ENCODE measurements at places on chromosomes 2 and 18.

DNA sequence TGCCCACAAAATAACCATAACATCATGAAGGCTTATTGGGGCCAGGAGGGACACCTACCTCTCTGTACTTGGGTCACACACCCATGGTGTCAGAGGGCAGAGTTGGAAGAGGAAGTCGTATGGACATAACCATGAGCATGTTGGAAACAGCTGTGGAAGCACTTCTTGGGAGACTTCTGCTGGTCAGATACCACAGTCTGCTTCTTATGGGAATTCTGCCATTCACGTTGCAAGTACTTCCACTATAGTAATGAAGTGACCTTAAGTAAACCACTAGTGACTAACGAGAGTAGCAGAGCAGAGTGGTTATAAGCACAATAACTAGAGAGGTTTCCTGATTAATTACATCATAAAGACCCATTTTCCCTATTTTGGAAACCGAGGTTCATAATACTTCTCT lies 61.1 kb upstream of the TFPI start:
- no peak for DNase-seq

DNA sequence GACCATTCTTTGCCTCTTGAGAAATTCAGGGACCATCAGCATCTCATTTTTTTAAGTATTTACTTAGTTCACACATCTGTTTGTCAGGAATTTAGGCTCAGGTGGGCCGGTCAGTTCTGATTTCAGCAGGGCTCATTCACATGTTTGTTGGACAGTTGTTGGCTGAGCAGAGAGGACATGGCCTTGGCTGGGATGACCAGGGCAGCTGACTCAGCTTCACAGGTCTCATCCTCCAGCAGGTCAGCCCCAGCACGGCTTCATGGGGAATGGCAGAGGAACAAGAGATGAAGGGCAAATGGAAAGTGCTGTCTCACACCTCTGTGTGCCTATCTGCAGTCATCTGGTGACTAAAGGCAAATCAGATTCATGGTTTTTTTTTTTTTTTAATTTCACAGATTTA lies 136.1 kb upstream of the TMEM200C start:
- no peak for DNase-seq

GRCh38 chr2:167551416-167551815 lies 663.1 kb downstream of the XIRP2 start:
- no peak for DNase-seq

GRCh38 chr2:237662671-237663093 lies 35.3 kb downstream of the LRRFIP1 start:
- DNase-seq: no peak

All from GM10248 (cell line).